Adipocyte (in vitro differentiated cells): ENCODE measurements at places on chromosomes 7 and 10.

GRCh38 chr7:98617051-98617959 lies at the start of gene NPTX2:
Gene NPTX2 (plus strand): TSS chr7:98617285. CDS start chr7:98617462, 177 bp downstream.
- peak; percentile 77 for DNase-seq

DNA sequence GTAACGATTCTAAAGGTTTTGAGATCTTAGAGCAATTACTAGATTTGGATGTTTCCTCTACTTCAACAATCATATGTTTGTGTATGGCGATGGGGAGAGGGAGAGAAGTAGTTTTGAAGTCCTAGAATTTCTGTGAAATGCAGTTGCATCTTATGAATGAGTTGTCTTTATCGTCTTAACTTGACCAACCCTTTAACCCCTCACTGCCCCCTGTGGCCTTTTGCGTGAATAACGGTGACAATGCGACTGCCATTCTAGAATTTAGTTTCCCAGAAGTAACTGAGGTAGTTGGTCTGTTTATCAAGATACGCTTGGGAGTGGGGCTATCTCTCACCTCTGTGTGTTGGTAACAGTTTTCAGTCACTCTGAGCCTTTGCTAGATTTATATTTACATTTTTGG lies 204.6 kb downstream of the HDAC9 start:
- no peak for DNase-seq

DNA sequence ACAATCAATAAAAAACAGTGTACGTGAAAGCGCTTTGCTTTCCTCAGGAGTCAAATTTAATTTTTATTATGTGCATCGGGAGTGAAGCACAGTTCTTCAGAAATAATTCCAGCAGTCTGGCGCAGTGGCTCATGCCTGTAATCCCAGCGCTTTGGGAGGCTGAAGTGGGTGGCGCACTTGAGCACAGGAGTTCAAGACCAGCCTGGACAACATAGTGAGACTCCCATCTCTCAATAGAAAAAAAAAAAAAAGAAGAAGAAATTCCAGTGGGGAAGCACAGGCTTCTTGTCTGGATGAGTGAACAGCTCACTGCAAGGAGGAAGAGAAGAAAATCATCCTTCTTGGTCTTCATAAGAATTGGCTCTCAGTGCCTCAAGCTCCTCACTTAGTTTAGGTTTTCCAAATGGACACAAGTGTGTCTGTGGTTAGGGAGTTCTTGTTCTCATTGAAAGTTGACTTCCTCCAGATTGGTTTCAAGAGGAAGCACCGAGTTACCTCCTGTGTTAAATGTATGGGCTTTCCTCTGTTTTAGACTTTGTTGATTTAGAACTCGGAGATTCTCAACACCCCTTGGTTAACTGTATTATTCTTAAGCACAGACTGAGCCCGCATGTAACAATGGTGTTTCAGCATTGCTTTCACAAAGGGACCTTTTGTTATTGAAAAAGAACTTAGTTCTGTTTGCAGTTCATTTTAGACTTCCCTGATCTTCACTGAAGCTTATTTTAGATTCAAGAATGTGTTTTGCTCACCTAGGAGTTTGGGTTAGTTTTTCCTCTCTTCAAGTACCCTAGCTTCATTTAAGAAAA lies 28.0 kb downstream of the LMTK2 start:
- DNase-seq = no peak

- no peak for DNase-seq
These were observed 155.3 kb downstream of the PLXDC2 start for GRCh38 chr10:19971343-19972052.

GRCh38 chr10:97640868-97641811 lies 669 bp downstream of the PI4K2A start:
- peak; percentile 70 for DNase-seq

DNA sequence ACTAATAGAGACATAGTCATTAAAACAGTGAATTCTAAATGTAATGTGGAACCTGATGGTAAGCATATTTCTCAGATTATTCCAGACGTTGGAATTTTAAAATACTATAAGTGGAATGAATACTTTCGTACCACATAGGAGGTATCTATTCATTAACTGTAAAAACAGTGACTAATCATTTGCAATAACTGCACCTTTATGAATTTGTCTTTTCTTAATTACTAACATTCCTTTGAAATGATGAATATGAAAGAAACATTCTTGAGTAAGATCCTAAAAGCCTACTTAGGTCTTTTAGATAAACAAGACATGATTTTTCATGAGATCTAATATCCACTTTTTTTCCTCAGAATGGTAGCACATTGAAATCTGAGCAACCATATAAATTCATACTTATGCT lies 549.0 kb upstream of the LRRN3 start:
- DNase-seq = peak; percentile 10

GRCh38 chr7:108001764-108002725 lies 916 bp downstream of the LAMB1 start:
- DNase-seq = peak; percentile 69

- DNase-seq = no peak
These were observed 129.8 kb upstream of the TMEM229A start for GRCh38 chr7:124162667-124163066.

DNA sequence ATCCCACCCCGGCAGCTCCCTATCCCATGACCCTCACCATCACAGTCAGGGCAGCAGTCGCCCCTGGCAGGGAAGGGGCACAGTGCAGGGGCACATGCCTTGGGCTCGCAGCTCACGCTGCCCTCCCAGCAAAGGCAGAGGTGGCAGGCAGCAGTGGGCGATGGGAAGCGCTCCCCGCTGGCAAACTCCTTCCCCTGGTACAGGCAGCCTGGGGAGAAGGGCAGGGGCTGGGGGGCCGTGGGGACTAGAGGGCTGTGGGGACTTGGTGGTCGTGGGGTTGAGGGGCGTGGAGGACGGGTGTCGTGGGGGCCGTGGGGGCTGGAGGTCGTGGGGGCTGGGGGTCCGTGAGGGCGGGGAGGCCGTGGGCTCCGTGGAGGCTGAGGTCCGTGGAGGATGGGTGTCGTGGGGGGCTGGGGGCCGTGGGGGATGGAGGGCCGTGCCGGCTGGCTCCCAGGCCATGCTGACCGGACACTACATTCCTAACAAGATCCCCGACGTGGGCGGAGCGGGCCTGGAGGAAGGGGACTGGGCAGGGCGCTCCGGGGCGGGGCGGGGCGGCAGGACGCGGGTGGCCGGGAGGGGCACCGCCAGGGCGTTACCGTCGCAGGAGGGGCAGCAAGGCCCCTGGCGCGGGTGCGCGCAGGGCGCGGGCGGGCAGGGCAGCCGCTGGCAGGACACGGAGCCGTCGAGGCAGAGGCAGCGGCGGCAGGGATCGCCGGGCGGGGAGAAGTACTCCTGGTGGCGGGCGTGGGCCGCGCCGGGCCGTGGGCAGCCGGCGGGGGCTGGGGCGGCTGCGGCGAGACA lies 20.0 kb downstream of the KCP start:
- peak; percentile 63 for DNase-seq

DNA sequence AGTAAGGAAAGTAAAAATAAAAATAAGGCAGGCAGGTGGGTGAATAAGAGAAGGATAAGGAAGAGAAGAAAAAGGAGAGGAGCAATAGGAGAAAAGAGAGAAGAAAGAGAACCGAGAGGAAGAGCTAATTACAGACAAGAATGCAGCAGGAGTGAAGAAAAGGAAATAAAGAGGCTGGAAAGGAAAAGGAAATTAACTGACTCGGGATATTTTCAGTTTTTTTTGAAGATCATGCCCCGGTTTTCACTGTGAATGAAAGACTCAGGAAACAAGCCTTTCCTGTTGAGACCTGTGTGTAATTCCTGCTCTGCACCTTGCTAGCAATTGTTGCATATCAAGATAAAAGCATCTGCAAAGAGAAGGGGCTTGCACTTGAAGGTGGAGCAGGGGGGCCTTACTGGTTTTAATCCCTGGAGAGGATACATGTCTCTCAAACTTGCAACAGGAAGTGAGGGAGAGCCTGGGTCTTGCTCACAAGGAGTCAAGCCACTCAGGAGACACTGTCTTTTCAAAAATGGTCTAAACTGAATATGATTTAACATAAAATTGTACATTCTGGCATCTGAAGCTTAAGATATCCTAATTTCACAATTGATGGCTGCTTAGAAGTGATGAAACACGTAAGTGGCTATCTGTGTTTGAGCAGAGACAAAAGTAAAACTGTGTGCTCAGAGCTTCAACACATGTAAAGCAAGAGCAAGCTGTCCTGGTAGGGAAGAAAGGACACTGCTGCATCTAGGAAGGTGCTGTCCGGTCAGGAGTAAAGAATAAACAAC lies 157.6 kb downstream of the FAM107B start:
- no peak for DNase-seq

GRCh38 chr10:46293228-46293627 lies 6.4 kb downstream of the ANTXRL start:
- no peak for DNase-seq

DNA sequence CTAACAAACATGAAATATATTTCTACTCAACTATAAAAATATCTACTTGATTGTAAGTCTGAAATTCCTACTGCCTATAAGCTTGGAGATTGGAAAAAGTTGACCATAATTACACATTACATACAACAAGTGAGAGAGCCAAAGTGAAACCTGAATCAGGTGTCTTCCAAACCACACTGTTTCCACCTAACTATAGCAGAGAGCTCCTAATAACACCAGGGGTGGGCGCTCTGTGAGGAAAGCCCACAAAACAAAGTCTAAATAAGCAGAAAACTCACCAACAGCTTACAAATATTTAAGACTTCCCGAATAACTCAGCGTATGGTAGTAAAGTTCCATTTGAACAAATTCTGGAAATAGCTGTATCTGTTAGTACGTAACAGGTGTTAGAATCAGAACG lies 119.9 kb downstream of the GPR37 start:
- DNase-seq = no peak

- DNase-seq = no peak
These were observed 47.9 kb downstream of the MTPN start for GRCh38 chr7:135929249-135929648.

- no peak for DNase-seq
These were observed 21.8 kb downstream of the SLC13A4 start for GRCh38 chr7:135706038-135706742.

- no peak for DNase-seq
These were observed 27.4 kb upstream of the NDST2 start for GRCh38 chr10:73838827-73839226.

DNA sequence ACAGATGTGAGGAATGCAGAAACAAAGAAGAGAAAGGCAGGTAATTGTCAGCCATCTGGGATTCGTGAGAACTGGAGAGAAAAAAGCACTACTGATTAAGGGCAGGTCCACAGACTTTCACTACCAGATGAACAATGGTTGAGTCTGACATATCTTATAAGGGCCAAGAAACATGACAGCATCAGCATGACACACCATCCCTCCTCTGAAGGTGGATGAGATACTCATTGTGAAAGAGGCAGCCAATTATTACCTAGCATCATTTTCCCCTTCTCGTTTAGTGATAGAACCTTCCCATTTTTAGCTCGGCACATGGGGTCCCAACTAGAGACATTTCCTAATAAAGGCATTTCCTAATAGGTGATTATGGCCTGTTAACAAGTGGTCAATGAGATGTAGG lies 19.2 kb upstream of the MET start:
- DNase-seq = no peak

GRCh38 chr7:104629408-104629807 lies 301.0 kb downstream of the LHFPL3 start:
- no peak for DNase-seq

DNA sequence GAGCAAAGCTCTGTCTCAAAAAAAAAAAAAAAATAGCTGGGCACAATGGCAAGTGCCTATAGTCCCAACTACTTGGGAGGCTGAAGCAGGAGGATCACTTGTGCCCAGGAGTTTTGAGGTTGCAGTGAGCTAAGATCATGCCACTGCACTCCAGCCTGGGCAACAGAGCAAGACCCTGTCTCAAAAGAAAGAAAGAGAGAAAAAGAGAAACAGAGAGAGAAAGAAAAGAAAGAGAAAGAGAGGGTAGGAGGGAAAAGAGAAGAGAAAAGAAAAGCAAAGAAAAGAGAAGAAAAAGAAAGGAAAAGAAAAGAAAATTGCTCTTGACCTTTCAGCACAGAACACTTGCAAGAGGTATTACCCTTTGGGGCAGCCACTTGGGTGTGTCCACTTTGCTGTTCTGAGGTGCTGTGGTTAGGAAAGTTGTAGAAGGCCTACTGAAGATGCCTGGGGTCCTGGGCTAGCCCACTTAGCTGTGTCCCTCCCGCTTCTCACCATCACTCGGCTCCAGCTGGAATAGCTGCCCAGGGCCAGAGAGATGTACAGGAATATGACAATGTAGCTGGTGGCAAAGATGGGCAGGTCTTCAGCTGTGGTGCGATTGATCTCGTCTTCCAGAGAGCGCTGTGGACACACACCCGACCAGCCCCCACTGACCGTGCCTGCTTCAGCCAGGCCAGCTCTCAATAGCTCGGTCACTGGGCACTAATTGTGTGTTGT lies 5.6 kb downstream of the NPC1L1 start:
- DNase-seq = no peak

GRCh38 chr10:105988848-105989247 lies 1175.7 kb downstream of the SORCS1 start:
- no peak for DNase-seq

DNA sequence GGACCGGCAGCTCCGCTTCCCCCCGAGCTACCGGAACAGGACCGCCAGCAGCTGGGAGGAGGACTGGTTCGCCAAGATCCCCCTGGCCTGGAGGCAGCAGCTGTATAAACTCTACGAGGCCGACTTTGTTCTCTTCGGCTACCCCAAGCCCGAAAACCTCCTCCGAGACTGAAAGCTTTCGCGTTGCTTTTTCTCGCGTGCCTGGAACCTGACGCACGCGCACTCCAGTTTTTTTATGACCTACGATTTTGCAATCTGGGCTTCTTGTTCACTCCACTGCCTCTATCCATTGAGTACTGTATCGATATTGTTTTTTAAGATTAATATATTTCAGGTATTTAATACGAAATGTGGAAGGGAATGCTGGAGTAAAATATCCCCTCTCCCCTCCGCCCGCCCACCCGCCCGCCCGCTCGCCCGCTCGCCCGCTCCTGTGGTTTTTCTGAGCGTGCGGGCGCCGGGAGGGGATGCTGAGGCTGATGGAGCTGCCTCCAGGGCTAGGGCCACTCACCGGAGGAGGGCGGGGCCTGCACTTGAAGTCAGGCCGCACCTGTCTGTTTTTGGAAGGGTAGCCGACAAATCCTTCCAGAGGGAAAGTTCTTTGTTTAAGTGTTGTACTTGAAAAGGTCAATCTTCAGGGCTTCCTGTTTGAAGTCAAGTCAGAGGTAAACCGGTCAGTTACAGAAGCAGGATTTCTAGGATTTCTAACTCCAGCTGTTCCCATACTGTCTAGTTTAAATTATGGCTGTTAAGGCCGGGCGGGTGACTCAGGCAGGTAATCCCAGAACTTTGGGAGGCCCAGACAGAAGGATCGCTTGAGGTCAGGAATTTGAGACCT lies 30.5 kb downstream of the CHST12 start:
- DNase-seq = no peak

DNA sequence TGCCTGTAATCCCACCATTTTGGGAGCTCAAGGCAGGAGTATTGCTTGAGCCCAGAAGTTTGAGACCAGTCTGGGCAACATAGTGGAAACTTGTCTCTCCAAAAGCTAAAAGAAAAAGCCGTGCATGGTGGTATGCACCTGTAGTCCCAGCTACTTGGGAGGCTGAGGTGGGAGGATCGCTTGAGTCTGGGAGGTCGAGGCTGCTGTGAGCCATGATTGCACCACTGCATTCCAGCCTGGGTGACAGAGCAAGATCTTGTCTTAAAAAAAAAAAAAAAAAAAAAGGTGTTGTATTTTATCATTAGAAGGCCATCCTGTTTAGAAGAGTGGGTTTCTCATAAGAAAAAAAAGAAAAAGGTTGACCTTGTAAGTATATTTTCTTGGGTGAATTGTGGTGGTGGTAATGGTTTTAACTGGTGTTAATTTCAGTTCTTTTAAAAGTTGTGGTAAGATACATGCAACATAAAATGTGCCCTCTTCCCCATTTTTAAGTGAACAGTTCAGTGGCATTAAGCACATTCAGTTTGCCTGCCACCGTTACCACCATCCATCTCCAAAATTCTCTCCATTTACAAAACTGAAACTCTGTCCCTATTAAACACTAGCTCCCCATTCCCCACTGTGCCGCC lies 34.7 kb downstream of the GRIFIN start:
- no peak for DNase-seq

- no peak for DNase-seq
These were observed 103.7 kb upstream of the RELN start for GRCh38 chr7:104093127-104093526.
